NK-92 treated with Interleukin-12 subunit alpha and Interleukin-12 subunit beta, amount 100 ng/mL, for 24 hours (cell line): ENCODE measurements at places on chromosomes 1 and 21.

- peak; percentile 70 for DNase-seq
Measured at GRCh38 chr1:150976879-150977694, 2.5 kb upstream of the CERS2 start.

DNA sequence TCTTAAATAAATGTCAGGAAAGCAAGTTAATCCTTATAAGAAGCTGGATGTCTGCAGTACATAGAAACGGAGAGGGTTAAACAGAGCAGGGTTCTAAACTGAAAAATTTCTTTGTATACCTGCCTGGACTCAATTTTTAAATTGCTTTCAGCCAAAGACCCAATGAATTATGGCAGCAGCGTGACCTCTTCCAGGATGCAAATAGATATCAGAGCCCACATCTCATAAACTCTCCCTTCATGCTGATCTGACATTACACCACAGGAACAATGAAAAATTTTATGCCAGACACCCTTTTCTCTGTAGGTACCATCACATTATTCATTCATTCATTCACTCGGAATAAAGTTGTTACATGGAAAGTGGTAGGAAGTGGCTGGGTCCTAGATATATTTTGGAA lies 236.4 kb downstream of the NUF2 start:
- DNase-seq = no peak

DNA sequence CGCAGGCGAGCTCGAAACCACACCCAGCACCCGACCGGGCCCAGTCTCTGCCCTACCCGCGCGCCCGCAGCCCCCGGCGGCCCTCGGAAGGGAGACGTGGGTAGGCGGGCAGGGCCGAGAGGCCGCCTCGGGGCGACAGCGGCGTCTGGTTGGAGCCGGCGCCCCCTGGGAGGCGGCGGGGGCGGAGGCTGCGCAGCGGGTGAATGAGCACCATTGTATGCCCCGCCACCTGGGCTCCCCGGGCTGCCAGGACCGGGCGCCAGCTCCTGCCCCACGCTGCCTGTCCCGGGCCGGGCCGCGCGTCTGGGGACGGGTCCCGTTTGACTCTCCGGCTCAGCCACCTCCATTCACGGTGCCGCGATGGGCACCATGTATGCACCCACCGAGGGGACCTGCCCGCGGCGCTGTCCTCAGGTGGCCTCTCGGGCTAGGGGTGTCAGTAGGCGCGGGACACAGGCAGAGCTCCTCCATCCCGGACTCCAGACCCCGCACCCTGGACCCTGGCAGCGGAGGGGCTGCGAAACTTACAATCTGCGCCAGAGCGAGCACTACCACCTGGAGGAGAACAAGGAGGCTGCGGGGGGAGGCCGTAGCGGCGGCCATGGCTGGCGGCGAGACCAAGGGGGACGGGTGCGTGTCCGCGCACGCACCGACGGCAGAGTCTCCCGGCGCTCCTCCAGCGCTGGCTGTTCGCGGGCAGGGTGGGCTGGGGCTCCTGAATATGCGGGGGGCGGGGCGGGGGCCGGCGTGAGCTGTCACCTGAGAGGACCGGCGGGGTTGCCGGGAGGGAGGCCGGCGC lies at the start of gene COL9A2:
Gene COL9A2, minus strand, starts transcription at position 692 of the 799 bp plus-strand sequence. Its CDS starts 89 bp downstream, at position 603.
- no peak for DNase-seq

DNA sequence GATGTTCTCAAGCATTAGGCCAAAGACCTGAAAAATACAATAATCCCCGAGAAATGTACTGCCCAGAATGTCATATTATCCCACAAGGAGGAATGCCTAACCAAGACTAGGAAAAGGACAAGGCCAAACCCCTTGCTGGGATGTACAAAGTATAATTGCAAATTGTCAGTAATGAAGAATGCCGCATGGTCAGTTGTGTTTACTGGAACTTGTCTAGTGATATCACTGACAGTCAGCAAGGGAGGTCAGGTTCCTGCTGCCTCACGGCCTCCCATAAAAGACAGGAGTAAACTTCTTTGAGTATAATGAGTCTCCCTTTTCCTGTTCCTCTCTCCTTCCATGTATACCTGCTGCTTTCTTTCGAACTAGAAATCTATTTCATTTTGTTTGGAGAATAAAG lies 222.8 kb downstream of the RHOU start:
- no peak for DNase-seq

- DNase-seq = no peak
Measured at GRCh38 chr1:202088206-202088605, 34.5 kb upstream of the GPR37L1 start.

GRCh38 chr1:93235261-93235660 lies 54.7 kb downstream of the CCDC18 start:
- no peak for DNase-seq

DNA sequence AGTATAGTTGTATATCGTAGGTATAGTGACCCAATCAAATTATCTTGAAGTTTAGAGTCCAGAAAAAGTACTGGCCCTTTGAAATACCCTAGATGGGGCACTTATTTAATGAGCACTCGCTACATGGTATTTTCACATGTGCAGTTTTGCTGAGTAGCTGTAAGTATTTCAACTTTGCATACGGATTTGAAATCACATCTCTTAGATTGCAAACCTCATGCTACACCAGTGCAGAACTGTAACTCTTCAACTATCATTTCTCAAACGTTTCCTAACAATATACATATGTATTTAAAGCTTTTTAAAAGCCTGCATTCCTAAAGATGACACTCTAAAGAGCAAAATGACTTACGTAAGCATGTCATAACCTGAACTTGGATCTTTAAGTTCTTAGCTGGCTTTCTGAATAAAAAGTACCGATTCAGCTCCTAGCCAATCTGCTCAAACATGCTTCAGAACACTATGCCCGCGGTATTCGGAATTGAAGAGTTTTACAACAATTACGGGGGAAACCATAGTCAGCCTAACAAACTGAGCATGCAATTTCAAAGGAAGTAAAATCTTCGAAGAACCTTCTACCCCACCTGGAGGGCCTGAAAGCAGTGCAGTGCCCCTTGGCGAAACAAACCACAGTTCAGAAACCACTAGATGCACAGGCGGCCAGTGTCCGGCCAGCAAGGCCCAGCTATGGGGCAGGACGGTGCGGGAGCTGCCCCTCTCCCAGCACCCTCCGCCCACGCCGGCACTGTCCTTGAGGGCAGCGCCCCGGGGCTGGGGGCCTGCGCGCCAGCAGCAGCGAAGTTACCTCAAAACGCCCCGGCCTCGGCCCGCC lies 863 bp downstream of the FH start:
- peak; percentile 36 for DNase-seq

DNA sequence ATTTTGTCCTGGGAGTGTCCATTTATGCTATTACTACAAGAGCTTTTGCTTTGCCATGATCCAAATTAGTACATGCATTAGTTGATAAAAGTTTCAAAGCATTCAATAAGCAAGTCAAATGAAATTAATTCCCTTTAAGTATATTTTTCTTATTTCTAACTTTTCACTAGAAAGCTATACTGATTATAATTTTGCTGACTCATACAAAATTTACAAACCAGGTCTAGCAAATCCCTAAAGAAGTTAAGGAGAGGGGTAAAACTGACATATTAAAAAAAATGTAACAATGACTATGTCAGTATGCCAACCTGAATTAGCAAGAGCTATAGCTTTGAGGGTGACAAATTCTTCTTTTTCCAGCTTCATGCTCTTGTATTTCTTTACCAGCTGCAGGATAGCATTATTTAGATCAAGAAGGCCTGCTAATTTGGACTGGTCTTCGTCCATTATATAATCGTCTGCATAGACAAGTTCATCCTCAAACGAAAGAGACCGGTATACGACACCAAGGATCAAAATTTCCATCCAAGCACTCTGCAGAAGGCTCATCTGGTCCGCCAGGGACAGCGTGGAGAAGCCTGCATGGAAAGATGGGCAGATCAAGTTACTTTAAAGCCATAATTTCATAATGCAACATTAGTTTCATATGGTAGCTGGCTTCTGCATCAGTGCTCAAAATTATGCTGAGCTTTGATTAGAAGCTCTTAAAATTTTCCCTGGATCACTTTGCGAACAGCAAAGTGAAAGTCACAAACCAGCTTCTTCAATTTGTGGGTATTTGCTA lies 95.8 kb upstream of the USH2A start:
- DNase-seq = no peak

DNA sequence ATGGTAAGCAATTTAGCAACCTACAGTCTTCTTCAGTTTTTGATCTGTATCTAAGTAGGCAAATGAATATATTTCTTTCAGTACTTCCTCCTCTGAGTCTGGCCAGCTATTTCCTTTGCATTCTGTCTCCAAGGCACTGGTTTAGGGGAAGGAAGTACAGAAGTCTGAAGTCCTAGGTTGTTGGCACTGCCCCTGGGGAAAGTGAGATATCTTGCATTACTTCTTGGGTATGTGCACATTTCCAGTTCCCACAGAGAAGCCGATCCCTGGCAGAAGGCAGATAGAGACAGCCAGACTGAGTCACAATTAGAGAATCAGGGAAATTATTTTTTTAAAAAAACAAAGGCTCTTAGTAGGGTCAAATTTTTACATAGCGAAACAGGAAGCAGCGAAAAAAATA lies 98.8 kb downstream of the RASAL2 start:
- no peak for DNase-seq

GRCh38 chr1:199629624-199630023 lies 397.9 kb upstream of the NR5A2 start:
- no peak for DNase-seq

- DNase-seq = no peak
Measured at GRCh38 chr1:114126261-114127095, 27.2 kb downstream of the SYT6 start.

GRCh38 chr1:170149241-170149640 lies 3.5 kb downstream of the NTMT2 start:
- DNase-seq = no peak

DNA sequence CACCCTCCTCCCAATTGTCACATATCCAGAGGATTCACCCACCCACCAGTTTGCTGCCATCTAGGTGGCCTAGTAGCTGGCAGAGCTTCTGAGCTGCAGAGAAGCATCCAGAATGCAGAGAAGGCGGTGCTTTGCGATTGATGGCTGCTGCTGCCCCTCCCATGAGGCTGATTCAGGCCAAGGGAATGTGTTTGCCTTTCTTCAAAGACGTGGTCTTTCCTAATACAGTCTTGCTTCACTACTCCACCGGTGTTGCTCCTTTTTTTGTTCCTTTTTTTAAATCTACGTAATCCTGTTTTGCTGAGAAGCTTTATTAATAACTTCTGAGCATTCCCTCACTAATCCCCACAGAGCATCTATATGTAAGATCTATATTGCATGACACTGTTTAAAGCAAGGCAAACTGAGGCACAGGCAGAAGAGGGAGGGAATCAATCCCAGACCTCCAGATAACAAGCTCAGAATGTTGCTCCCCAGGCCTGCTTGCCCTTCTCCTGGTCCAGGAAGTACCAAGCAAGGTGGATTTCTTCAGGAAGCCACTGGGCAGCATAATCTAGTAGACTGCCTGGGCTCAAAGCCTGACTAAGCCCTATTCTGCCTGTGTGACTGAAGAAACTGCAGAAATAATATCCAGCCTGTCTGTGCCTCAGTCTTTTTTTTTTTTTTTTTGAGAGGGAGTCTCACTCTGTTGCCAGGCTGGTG lies 275.5 kb upstream of the FMN2 start:
- no peak for DNase-seq
